Activated B cell treated with CpG ODN at 0.5 μM for 24 hours (primary cell): ENCODE measurements at places on chromosomes 1 and 21.

GRCh38 chr1:149885339-149886120 is 13.8 kb upstream of the BOLA1 start:
- peak; percentile 47 for DNase-seq

- DNase-seq, result no peak
Observed at GRCh38 chr1:12552111-12552888, 65.7 kb downstream of the DHRS3 start.

GRCh38 chr1:234934611-234935033 is 194.0 kb downstream of the TOMM20 start:
- DNase-seq, result no peak

- DNase-seq, result no peak
Observed at GRCh38 chr1:95067062-95067461, 5.7 kb downstream of the ALG14 start.

DNA sequence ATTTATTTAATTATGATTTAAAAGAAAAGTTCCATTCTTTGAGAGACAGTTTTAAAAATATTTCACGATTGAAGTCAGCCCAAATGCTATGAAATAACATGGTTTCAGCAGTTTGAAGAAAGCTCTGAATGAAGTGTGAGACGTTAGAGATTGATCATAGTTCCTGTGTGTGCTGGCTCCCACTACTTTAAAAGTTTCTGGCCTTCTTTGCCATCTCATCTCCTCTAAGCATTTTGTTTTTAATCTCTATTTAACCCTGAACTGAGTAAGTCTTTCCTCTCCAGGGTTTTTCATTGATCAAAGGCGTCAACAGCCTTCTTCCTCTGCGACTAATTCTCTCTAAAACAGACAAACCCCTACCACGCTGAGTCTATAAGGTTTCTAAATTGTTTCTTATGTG is 225.3 kb upstream of the B3GALT2 start:
- no peak for DNase-seq

GRCh38 chr1:170537798-170538503 is 6.0 kb downstream of the GORAB start:
- DNase-seq, result no peak

DNA sequence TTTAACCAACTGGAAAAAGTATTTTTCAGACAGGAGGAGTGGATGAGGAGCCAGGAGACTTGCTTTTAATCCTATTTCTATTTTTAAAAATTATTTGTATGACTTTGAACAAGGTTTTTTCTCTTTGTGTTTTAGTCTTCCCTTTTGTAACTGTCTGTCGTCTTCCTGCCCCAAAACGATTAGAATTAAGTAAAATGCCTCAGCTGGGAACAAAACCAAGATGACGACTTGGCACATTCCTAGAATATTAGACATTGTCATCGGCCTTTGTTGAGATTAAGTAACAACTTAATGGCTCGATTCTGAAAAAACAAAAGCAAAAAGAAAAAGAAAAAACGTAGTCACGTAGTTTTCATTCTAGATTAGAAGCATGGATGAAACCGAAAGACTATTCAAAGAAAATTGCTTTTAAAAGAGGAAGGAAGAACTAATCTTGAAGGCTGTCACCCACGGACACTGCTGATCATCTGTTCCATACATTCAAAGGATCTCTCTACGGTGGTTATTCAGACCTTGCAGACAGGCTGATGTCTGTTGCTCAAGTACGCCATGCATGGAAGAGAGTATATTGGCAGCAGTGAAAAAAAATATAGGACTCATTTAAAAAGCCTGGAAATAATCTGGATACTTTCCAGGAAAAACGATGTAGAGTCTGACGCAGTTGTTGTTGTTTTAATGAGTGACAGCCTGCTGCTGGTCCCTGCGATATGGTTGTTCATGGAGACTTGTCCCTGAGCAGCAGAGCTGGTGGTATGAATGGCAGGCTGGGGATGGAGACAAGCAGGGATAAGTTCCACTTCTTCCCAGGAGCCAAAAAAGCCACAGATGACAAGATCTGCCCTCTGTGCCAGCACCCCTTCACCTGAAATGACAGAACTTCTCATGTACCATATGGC is 16.8 kb downstream of the GNG4 start:
- no peak for DNase-seq

- no peak for DNase-seq
Observed at GRCh38 chr1:8370905-8371315, 53.0 kb downstream of the SLC45A1 start.

- no peak for DNase-seq
Observed at GRCh38 chr1:209038316-209038715, 545.2 kb upstream of the CAMK1G start.

DNA sequence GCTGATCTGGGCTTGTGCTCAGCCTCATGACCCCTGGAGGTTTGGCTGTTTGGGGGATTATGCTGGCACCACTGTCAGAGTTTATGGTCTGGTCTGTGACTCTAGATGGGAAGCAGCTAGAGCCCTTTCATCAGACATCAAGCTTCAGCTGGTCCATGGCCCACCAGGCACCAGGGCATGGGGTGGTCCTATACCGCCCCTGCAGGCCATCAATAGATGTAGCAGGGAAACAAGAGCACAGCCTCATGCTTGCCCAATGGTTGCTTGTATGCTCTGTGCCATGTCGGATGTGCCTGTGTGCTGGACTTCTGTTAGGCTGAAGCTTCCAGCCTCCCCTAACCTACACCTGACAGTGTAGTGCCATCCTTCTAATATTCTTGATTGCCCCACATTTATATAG is 71.1 kb upstream of the CD34 start:
- no peak for DNase-seq

- no peak for DNase-seq
Observed at GRCh38 chr1:173474097-173474779, 2.9 kb upstream of the PRDX6 start.

DNA sequence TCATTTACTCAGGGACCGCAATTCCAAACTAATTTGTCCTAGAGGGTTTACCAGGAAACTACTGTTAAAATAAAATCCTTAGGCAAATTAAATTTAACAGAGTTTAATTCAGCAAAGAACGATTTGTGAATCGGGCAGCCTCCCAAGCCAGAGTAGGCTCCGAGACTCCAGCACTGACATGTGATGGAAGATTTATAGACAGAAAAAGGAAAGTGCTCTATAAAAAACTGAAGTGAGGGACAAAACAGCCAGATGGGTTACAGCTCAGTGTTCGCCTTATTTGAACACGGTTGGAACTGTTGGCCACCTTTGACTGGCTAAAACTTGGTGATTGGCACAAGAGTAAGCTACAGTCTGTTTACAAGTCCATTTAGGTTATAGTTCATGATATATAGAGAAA is 35.2 kb upstream of the RCSD1 start:
- no peak for DNase-seq

GRCh38 chr21:32886339-32886738 is 114.8 kb upstream of the PAXBP1 start:
- DNase-seq, result no peak

- no peak for DNase-seq
Observed at GRCh38 chr1:38464071-38464661, 395.4 kb downstream of the RRAGC start.

DNA sequence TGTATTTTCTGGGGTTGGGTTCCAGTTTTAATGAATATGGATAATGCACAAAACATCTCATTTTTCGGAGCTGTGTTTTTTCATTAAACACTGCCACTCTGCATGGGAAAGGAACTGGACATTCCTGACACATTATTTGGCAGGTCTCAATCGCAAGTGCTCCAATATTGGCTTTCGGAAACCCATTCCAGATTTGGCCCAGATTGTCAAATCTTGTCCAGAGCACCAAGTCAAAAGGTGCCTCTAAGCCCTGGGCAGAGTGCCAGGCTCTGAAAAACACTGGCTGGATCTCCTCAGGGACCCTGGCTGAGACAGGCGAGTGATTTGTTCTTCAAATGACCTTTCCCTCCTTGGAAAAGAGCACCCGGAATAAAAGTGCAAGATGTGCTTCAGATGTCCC is 68.4 kb upstream of the MRPS6 start:
- no peak for DNase-seq

DNA sequence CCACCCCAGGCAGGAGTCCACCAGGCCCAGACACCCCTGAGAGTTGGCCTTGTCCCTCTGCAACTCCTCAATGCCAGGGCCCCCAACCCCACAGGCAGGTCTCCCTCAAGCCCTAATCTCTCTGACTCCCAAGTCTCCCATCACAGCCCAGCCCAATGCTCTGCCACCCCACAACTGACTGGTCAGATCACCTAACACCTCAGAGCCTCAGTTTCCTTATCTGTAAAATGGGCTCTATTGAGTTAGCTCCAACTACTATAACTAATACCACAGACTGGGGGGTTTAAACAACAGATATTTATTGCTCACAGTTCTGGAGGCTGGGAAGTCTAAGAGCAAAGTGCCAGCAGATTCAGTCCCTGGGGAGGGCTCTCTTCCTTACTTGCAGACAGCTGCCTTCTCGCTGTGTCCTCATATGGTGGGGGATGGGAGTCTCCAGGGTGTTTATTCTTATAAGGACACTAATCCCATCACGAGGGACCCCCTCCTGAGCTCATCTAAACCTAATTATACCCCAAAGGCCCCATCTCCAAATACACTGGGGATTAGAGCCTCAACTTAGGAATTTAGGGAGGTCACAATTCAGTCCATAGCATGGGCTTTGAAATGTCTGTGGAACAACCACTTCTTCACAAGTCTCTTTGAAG is 34.9 kb upstream of the ZC3H12A start:
- DNase-seq, result no peak

DNA sequence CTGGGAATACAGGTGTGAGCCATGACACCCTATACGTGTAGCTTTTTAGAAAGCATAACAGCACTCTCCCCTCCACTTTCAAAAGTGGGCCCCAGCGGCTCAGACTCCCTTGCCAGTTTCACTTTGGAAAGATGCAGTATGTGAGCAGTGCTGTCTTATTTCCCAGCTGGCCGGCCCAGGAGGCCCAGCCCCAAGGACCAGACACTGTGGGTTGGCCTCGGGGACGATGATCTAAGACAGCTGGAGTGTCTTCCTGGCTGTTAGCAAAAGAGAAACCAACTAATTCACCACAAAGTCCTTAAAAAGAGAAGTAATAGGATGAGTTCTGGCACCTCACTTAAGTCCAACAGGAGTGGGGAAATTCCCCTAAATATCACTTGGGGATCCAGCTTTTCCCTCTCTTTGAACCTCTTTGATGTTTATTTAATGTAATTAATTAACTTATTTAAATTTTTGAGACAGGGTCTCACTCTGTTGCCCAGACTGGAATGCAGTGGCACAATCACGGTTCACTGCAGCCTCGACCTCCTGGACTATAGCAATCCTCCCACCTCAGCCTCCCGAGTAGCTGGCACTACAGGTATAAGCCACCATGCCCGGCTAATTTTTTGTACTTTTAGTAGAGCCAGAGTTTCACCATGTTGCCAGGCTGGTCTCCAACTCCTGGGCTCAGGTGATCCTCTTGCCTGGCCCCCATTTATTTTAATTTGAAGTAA is 17.6 kb upstream of the CLIC4 start:
- no peak for DNase-seq

GRCh38 chr1:36207339-36207738 is 16.9 kb upstream of the THRAP3 start:
- no peak for DNase-seq

- no peak for DNase-seq
Observed at GRCh38 chr1:234589854-234590620, 19.9 kb downstream of the IRF2BP2 start.

DNA sequence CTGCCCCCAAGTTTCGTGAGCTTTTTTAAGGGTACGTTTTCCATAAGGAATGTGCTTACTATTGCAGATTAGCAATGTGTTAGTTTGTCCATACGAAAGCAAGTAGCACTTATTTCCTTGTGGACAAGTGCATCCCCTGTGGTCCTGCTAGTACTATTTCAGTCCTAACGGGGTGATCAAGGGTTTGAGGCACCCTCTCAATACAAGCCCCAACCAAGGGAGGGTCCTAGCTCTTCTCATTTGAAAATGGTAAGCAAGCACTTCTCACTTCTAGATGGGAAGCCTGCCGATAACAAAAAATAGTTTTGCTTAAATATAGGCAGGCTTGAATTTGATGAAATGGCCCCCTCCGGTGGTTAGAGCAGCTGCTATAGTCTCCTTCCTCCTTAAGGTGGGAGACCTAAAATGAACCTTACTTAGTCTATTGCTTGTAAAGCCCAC is 64.0 kb upstream of the HMCN1 start:
- no peak for DNase-seq

DNA sequence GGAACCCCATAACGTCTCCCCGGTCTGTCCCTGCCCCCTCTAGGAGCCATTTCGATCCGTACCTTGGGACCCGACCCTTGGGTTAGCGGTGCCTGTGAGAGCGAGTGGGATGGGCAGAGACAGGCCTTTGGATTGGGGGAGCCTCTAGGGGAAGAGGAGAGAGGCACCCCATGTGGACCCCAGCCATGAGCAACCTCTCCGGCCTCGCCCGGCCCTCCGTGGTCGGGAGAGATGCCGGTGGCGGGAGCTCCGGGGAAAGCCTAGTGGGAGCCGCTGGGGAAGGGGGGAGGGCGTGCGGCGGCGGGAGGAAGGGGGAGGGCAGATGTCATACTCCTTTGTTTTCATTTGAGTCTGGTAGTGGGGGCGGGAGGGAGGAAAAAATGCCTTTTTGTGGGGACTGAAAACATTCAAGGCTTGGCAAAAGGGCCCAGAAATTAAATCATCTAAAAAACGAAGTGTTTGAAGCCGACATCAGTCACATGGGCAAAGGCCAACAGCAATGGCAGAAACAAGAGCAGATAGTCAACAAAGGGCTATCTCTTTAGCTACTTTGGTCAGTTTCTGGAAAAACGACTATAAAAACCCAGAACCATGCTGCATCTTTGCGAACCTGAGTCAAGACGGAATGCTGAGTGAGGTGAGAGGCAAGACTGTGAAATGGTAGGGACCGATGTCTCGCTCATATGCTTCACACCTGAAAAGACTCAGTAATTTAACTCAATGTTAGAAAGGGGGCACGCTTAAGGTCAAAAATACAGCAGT is 758 bp downstream of the PTBP2 start:
- no peak for DNase-seq

DNA sequence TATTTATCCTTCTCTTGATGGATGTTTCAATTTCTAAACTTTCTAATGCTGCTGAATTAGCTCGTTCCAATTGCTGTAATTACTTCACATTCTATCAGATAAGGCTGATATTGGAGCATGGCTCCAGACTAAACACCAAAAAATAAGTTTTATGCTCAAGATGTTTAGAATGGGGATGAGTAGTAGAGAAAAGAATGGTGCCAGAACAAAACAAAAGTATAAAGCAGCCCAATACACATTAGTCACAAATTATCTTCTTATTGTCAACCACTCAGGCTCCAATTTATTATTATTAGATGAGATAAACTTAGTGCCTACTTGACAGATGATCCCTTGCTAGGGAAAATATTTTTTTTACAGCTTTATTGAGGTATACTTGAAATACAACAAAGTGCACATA is 21.8 kb downstream of the ATPAF1 start:
- DNase-seq, result no peak

- no peak for DNase-seq
Observed at GRCh38 chr21:27173053-27173452, 206.2 kb upstream of the ADAMTS5 start.

DNA sequence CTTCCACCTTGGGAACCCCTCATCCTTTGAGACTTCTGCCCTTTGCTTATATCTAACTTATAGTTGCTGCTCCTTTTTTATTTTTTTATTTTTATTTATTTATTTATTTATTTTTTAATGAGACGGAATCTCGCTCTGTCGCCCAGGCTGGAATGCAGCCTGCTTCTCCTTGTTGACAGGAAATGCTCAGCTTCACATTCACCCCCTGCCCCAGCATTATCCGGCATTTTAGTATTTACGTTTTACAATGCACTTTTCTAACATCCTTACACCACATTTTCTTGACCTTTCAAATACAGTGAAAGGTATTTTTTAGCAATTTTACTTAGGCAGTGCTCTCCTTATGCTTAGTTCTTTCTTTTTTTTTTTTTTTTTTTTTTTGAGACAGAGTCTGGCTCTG is 14.9 kb downstream of the CXADR start:
- no peak for DNase-seq

GRCh38 chr1:41835485-41835884 is 83.2 kb downstream of the HIVEP3 start:
- no peak for DNase-seq
